ENCODE measurements at places on chromosomes 16 and 17. TPM values are rescaled to one million over a fixed set of nuclear protein-coding genes. Genes with fewer than 3 reads are reported as not detected.

ETV4 gene
- 63.9 TPM for total RNA-seq

MAF gene
- 0.58 TPM for total RNA-seq

ABI3 gene
- total RNA-seq: 0.86 TPM

RHBDL3 gene
- total RNA-seq: under 0.01 TPM

MMP15 gene
- total RNA-seq: 36.0 TPM

ZFP1 gene
- 8.1 TPM for total RNA-seq

TP53TG3B gene
- total RNA-seq: not detected

OR1A1 gene
- not detected for total RNA-seq

CNTROB gene
- 44.9 TPM for total RNA-seq

SHISA9 gene
- 19.2 TPM for total RNA-seq

CCL8 gene
- total RNA-seq: not detected

CALB2 gene
- total RNA-seq: 0.12 TPM

RAMP2 gene
- total RNA-seq: 1.0 TPM

DNA sequence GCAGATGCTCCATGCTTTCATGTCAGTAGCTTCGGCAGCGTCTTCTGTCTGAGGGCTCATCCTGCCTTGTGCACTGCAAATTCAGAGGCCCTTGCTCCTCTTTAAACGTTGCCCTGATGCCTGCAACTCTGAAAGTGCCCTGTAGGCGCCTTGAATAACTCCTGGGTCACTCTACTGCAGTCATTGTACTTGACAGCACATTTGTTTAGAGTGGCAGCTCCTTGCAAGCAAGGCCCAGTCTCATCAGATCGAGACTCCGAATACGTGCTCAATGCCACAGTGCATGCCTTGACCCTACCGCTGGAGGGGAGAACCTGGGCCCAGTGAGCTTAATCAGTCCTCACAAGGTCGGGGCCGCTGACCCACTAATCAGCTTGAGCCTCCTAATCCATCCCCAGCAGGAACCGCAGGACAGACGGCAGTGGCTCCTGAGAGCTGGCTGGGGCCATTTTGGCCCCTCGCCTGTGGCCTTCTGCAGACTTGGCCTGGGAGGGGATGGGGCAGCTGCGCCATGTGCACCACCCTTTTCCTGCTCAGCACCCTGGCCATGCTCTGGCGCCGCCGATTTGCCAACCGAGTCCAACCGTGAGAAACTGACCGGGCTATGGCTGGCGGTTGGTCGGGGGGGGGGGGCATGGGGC is at the start of gene PRCD:
Gene PRCD, plus strand, starts transcription at position 414 of the 641 bp plus-strand sequence. Its CDS starts 98 bp downstream, at position 512.
- DNase-seq: no peak

- DNase-seq: no peak
Measured at GRCh38 chr16:54505549-54506213, 219.1 kb upstream of the IRX3 start.

GRCh38 chr17:48026502-48027321 is 10.9 kb downstream of the COPZ2 start:
- DNase-seq: no peak

GRCh38 chr16:56195151-56195550 is 3.9 kb downstream of the GNAO1 start:
- no peak for DNase-seq

- no peak for DNase-seq
Measured at GRCh38 chr17:32774695-32775084, 102.2 kb downstream of the MYO1D start.

GRCh38 chr16:26335236-26335853 is 643.6 kb downstream of the HS3ST4 start:
- no peak for DNase-seq

DNA sequence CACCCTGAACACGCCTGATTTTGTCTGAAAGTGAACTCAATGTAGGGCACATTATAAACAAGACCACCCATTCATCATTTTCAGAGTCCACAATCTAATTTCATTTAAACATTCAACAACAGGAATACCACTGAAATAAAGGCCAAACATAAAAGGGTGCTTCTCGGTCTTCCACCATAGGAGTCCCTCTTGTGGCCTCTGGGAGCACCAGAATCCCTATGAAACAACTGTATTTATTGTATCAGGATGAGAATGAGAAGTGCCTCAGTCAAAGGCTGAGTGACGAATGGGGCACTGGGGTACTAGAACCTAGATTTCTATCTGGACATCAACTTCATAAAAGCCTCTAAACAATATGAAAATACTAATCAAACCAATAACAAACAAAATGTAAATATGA is 40.4 kb downstream of the NXPH3 start:
- no peak for DNase-seq

DNA sequence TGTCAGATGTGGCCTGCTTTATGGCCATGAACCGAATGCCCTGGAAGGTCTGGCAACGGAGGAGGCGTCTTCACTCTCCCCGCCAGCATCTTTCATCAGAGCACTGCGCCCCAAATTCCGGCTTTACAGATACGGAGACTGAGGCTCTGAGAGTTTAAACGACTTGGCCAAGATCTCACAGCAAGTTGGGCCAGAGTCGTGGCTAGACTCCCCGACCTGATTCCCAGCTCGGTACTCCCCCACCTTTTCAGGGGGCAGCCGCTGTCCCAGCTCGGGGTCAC is 1.7 kb downstream of the NGFR start:
- DNase-seq: no peak

GRCh38 chr17:81253358-81254131 is 14.4 kb downstream of the NDUFAF8 start:
- DNase-seq: no peak

- no peak for DNase-seq
Measured at GRCh38 chr16:81723098-81723723, 55.9 kb upstream of the PLCG2 start.

GRCh38 chr17:75269844-75270217 is 1.2 kb downstream of the MIF4GD start:
- no peak for DNase-seq

DNA sequence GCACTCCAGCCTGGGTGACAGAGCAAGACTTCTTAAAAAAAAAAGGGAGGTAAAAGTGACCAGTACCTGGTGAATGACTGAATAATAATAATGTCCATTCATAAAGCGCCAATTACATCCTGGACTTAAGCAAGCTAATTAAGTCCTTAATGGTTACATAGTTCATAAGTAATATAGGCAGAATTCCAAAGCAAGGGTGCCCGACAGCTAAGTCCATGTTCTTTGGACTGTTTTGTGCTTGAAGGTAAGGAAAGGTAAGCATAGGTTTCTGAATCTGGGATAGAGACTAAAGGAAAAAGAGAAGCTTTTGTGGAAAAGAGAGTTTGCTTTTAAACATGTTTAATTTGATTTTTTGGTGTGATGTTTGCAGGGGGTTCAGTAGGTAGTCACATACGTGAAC is 9.8 kb downstream of the POLR2A start:
- no peak for DNase-seq

DNA sequence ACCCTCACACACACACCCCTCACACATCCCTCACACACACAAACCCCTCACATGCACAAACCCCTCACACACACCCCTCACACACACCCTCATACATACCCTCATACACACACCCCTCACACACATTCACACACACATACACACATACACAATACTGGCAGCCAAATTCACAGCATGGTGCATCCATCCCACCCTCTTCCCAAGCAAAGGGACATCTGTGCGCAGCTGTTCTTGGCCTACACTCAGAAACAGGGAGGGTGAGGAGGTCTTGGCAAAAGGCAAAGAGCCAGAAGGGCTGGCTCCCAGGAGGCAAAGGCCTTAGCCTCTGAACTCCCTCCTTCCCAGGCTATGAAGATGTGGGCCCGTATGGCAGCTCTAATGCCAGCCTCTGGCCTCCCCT is 23.4 kb downstream of the C17orf67 start:
- no peak for DNase-seq

- no peak for DNase-seq
Measured at GRCh38 chr17:35734396-35734795, 3.0 kb downstream of the RASL10B start.

DNA sequence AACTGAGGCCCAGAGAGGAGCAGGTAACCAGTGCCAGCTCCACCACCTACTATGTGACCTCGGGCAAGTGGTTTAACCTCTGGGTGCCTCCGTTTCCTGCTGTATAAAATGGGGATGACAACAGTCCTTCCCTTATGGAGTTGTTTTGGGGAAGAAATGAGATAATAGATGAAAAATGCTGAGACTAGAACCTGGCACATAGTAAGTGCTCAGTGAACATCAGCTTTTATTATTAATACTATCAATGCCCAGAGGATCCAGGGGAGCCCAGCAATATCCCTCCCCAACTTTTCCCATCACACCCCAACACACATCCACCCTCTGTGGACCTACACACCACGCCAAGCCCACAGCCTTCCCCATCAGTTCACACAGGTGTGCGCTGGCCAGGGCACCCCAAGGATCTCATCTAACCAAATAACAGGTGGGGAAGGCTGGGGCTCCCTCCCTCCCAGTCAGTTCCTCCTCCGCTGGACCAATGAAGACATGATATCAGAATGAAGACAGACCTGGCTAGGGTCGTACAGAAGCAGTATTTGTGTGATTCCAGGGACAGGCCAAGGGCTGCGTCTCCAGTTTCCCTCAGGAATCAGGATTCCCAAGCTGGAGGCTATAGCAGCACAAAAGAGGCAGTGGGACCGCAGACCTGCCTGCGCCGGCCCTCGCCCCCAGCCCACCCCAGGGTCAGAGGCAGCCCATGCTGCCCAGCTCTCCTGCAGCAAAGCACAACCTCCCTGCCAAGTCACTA is 1.8 kb downstream of the ATP2A3 start:
- DNase-seq: no peak

DNA sequence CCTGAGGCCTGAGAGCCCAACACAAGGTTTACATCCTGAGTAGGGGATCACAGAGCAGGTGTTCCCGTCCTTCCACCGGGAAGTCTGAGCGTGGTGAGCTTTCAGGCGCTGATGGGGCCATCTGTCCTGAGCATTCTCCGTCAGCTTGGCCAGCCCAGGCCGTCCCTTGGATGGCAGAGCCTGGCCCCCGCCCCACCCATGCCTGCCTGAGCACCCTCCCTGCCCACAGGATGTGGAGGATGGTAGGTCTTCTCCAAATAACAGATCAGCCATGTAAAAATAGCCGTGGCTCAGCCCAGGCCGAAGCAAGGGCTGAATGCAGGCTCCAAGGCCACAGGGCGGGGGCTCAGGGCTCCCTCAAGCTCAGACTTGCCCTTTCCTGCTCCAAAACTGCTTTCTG is 20.2 kb downstream of the SPNS2 start:
- DNase-seq: no peak

DNA sequence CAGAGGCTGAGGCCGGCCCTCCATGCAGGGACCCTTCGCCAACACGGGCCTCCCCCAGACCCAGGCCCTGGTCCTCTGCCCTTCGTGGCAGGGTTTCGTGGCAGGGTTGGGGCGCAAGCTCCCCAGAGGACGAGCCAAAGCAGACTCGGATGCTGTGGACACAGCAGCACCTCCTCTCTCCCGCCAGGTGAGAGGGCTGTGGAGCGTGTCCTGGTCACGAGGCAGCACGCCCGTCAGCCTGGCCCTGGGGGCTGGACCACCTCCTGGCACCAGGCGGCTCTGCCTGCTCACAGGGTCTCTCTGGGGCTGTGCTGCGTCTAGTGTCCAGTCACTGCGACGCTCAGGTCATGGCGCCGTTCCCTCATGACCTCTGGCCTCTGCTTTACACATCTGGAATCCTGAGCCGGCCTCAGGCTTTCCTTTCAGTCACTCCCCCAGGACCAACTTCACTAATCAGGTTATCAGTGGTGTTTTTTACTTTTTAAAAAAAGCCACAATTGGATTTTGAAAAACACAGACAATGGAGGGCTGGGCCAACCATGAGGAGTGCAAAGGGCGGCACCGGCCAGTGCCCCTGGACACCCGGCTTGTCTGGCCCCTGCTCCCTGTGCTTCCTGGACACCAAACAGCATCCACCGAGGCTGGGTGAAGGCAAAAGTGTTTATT is 5.4 kb downstream of the NDUFAF8 start:
- no peak for DNase-seq

DNA sequence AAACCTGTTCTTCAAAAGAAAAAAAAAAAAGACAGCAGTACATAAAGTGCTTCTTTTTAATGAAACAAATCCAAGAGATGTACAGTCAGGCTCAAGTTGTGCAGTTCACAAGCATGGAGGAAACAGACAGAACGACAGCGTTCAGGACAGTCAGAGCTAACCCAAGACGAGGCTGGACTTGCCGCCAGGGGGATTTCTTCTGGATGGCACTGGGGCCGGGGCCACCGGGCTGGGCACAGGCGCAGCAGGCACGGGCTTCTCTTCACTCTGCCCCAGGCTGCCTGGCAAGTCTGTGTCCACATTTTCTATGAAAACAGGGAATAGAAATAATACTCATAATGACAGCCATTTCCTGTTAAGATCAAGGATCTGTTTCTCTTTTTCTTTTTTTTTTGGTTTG is 4.4 kb upstream of the NT5C start:
- DNase-seq: no peak

GRCh38 chr17:81378941-81379511 is 16.2 kb upstream of the BAHCC1 start:
- no peak for DNase-seq

GRCh38 chr16:72927199-72928089 is 120.5 kb downstream of the ZFHX3 start:
- DNase-seq: no peak

GRCh38 chr17:4676791-4677190 is 27.1 kb downstream of the PELP1 start:
- no peak for DNase-seq

DNA sequence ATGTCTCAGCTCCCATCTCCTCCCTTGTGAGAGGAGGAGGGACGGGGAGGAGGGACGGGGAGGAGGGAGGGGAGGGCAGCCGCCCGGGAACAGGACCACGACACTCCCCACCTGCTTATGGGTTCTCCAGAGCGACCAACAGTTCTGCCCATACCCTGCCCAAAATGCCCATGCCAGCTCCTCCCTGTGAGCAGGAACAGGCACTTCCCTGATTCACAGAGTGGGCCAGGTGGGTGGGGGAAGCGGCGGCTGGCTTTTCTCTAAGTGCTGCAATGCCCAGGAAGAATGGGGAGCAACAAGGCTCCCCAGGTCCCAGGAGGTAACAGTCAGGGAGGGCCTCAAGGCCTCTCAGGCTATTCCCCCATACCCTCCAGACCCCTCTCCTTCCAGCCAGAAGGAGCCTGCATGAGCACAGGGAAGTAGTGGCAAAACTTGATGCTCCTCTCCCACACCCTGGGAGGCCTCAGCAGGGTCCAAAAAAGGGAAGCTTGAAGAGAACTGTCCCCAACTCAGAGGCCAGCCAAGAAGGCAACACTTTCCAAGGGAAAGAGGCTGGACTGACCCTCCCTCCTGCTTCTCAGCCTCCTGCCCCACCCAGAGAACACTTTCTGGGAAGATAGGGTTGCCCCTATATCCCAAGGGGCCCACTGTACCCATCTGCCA is 53.8 kb downstream of the MYO18A start:
- DNase-seq: no peak

GRCh38 chr17:66508896-66509844 is 206.8 kb downstream of the PRKCA start:
- no peak for DNase-seq

GRCh38 chr16:87721622-87722585 is 43.9 kb downstream of the KLHDC4 start:
- no peak for DNase-seq

- no peak for DNase-seq
Measured at GRCh38 chr17:45923511-45924268, 29.3 kb downstream of the MAPT start.

DNA sequence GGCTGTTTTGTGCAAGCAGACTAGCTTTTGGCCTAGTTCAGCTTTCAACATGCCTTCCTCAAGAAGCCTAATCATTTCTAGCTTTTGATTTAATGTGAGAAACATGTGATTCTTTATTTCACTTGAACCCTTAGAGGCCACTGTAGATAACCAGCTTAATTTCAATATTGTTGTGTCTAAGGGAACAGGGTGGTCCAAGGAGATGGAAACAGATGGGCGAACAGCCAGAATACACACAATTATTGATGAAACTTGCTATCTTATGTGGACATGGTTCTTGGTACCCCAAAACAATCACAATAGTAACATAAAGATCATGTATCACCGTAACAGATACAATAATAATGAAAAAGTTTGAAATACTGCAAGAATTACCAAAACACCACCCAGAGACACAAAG is 4.8 kb downstream of the NPRL3 start:
- DNase-seq: no peak
